Amygdala (tissue), 56 donors: ENCODE measurements at places on chromosomes 5 and 9.

DNA sequence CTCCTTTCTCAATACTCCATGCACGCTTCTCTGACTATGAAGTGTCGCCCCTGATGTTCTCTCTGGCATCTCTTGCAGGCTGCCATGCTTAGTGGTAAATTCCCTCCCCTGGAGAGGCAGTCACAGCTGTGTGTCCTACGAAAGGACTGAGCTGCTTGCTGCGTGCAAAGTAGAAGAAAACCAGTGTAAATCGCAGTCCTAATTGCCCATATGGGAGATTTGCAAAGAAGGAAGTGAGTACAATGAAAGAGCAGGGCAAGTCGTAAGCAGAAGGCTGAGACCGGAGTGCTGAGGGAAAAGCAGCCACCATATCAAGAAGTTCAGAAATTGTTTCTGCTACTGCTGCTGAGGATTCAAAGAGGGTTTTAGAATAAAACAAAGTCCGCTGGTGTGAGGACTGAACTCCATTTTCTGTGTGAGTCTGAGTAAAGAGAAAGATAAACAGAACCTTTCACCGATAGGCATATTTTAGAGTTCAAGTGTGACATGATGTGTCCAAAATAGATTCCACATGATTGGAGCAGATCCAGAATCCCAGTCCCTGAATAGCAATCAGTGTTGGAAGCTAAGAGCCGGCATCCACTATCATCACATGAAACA, 507.8 kb upstream of the MPDZ start:
- no peak for DNase-seq

DNA sequence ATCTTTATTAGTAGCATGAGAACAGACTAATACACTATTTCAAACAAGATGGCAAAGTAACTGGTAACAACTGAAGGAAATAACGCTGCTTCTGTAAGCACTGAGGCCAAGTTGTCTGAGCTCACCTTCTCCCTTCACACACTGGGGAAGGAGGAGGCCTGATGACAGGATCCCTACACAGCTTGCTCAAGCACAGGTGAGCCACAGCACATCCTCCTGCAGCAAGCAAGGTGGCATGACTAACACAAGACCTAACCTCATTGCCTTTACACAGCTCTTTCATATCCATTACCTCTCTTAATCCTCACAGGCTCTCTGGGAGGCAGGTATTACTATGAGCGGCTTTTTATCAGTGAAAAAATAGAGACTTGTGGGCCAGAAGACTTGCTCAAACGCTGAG, 83.3 kb downstream of the ARL15 start:
- no peak for DNase-seq

GRCh38 chr9:6692433-6692832, 46.9 kb upstream of the GLDC start:
- DNase-seq: no peak

DNA sequence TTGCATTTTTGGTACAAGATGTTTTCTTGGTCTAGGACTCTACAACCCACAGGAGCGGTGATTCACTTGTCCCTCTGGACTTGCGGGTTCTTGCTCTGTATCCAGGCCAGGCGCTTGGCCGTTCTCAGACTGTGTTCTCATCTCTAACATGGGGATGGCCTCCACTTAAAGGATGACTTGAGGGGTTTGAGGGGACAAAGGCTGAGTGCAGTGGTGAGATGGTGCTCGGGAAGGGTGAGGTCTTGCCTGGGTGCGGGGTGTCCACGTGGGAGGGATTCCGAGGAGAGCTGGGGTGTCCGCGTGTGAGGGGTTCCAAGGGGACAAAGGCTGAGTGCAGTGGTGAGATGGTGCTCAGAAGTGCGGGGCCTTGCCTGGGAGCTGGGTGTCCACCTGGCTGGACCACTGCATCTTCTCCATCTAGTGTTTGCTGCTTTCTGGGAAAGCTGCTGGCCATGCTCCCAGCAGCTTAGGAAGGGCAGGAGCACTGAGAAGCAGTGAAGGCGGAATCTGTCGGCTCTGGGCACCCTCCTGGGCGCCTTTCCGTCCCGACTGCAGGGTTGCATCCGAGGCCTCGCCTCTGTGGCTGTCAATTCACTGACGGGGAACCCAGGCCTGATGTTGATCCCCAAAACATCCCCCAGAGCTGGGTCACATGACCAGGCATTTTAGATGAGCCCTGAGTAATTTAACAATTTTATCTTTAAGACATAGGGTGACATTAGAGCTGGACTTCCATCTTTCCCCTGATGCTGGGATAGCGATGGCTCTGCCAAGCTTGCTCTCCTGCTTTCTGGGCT, 280.5 kb upstream of the IRX4 start:
- no peak for DNase-seq

DNA sequence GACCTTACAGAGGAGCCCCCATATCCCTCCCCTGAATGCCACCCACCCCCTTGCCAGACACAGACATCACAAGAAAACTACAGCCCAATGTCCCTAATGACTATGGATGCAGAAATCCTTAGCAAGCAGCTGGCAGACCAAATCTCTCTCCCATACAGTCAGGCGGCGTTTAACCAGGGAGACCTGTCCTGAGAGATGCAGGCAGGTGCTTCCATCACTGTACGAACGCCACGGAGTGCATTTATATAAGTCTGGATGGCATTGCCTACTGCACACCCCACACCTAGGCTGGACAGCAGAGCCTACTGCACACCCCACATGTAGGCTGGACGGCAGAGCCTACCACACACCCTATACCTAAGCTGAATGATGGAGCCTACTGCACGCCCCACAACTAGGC, 34.4 kb upstream of the SARDH start:
- no peak for DNase-seq

DNA sequence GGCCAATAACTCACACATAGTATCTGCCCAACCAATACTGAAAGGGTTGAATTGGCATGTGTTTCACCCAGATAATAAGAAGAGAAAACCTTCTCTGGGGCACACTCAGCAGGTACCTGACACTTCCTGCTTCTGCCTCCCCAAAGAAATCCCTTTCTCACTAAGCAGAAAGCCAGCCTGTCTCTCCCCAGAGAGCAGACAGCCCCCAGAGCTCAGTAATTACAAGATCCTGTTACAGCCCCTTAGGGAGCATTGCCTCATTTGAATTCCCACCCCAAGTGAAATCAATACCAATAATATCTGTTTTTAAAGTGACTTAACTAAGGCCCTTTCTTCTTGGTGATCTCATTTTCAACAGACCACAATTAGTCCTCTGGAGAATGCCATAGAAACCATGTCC, 38.5 kb upstream of the FOXI1 start:
- no peak for DNase-seq

- DNase-seq: no peak
Observed at GRCh38 chr5:76782444-76782843, 36.4 kb upstream of the F2RL1 start.

DNA sequence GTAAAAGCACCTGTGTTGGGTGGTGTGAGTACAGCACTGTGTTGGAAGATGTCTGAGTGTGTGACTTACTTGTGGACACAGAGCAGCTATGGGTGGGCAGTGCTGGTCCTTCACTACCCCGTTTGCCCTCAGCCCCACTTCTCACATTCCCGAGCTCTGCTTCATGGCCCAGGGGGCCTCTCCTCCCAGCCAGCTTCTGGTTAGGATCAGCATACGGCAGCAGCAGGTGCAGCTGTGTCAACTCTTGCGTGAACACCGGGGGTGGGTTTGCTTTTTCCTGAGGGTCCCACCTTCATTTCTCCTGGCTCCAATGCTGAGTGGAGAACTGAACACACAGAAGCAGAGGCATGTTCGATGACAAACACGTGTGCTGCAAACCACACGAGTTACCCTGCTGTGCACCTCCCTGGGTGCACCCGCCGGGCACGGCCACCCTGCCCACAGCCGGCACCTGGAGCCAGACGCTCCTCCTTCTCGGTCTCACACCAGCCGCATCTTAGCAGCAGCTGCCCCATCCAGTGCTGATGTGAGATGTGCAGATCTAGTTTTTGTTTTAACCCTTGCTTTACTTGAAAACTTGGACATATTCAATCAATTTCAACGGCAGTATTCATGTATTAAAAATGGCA, 14.9 kb upstream of the SLC6A3 start:
- no peak for DNase-seq

GRCh38 chr5:157459715-157460599, at the start of gene NIPAL4:
NIPAL4 (plus strand) TSS chr5:157460213; CDS start chr5:157460321, 108 bp downstream.
- DNase-seq: no peak

DNA sequence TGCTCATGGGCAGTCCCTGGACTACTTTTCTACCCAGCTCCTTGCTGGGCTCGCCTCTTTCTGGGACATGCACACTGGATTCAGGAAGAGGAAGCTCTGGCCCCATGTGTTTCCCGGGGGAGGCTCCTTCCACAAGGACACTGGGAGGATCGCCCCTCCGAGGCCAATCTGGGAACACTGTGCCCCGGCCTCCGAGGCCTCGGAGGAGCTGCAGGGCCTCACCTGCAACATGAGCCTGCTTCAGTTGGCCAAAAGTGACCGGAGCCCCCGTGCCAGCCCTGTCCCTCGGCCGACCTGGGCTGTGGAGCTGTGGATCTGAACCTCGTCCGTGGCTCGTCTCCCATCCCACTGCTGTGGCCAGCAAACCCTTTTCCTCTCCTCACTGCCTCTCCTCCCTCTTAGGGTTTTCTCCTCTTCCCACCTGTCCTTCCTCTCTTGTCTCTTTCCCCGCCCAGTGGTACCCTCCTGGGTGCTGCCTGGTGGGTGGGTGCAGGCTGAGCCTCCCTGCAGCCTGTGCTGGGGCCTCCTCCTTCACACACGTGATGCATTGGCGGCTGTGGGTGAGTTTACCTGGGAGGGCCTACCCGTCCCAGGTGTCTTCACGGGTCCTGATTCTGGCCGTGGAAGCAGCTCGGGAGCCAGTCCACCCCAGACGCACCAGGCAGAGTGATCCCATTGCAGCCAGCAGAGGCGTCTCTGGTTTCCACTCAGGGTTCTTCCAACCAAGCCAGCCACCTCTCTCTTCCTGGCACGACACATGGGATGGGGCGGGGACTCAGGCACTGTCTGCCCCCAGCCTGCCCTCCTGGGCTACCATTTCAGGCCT, 241.8 kb downstream of the CACNA1B start:
- DNase-seq: no peak

- DNase-seq: no peak
Observed at GRCh38 chr5:17185773-17186172, 31.7 kb upstream of the BASP1 start.

GRCh38 chr5:65866837-65867521, 59.4 kb upstream of the ERBIN start:
- DNase-seq: no peak

DNA sequence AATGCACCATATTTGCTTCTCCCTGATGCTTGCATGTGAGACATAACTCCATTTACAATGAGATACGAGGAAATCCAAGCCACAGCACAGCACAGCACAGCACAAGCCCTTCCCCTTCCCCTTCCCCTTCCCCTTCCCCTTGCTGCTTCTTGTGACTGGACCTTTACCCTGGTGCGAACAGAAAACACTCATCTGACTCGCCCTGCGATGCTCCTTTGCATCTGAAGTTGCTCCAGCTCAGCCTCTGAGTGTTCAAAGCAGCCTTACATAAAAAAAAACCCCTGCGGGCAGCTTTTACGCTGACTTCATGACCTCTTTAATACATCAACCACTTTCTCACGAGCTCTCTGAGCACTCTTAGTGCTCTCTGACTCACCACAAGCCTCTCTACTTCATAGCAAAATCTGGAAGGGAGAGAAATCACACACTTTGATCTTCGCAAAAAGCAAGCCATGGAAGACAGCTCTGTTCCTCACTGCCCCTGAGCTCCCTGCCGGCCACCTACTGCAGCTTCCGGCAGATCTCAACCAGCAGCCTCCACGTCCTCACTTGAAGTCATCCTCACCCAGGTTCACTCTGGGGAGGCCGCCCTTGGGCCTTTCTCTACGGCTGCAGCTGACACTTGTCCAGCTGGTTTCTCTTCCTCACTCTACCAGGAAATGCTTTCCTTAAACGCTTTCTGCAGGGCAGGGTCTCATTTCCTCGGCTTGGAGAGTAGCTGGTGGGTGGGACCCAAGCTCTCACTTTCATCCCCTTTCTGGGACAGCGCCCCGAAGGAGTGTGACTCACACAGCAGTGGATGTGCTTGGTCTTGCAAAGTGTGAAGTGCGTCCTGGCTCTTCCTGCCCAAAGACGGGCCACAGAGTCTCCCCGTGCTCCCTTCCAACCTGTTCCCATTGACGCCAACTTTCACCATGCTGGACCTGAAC, 5.3 kb downstream of the SLC34A1 start:
- DNase-seq: no peak

DNA sequence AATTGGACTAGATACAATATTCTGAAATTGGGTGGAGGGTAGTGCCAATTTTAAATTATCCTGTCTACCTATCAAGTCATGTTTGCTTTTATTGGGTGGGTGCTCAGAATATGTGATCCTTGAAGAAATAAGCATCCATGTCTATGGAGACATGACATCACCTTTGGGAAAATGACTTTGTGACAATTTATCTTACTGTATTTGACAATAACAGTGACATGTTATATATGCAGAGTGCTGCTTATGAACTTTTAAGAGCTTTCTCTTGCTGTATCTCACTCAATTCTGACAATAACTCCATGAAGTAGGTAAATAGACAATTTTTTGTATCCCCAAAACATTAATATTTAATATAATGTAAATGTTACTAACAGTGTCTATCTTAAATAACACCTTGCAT, 15.1 kb upstream of the ACTBL2 start:
- no peak for DNase-seq

GRCh38 chr5:94335936-94336335, 282.5 kb downstream of the KIAA0825 start:
- DNase-seq: no peak

DNA sequence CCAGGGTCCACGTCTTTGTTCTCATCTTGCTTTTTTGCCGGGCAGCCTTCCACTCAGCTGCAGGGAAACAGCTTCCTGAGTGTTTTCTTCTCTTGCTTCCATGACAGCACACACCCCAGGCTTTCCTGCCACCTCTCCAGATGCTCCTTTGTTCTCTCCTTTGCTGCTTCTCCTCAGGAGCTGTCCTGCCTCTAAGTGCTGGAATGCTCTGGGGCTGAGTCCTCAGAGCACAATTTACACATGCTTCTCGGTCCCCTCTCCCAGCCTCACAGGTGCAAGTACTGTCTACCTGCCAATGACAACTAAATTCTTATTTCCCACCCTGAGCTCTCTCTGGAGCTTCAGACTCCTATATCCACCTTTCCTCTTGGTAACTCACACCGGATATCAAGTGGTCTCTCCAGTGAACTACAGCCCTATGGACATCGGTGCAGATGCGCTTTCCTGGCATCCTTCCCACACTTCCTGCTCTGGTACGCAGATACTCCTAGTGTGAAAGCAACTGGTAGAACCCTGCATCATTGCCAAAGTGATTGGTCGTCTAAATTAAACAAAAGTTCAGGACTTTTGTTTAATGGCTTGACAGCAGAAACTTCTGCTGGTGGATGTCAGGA, 13.4 kb upstream of the ACSL6 start:
- DNase-seq: no peak

DNA sequence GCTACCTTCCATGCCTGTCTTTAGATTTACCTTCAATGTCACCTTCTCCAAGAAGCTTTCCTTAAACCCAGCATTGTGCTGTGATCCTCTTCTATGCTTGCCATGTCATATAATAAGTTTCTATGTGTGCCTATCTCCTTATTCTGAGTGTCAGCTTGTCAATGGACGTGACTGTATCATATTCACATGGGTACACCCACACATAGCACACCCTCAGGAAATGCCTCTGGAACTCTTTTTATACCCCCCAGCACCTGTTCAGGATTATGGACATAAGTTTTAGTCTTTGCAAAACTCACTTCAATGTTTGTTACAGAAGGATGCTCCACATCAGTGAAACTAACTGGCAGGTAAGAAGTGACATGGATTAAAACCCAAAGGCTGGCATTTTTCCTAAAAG, 7.4 kb downstream of the GAS1 start:
- DNase-seq: no peak

GRCh38 chr5:89988998-89989655, 420.4 kb downstream of the CETN3 start:
- no peak for DNase-seq
